A673 (cell line): ENCODE measurements at places on chromosomes 16 and 17.

DNA sequence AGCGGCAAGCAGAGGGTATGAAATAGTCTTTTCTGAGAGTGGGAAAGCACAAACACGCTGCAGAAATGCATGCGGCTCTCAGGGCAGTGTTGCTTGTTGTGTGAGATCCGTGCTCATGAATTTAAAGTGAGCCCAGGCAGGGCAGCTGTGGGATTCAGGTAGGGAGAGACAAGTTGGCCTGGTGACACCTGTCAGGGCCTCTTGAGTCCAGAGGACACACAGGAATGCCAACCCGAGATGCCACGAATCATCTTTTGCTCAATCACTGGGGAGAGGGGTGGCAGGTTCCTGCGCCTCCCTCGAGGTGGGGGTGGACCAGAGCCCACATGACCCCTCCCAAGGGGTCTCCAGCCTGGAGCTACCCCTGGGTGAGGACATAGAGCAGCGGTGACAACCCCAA is 211.9 kb downstream of the GSG1L start:
- DNase-seq = no peak

GRCh38 chr17:75096082-75096625 is 8.4 kb downstream of the SLC16A5 start:
- DNase-seq = no peak

- peak; percentile 24 for DNase-seq
Observed at GRCh38 chr17:6361733-6362132, 73.2 kb downstream of the AIPL1 start.

- DNase-seq = no peak
Observed at GRCh38 chr17:76379275-76379641, 5.2 kb upstream of the SPHK1 start.

DNA sequence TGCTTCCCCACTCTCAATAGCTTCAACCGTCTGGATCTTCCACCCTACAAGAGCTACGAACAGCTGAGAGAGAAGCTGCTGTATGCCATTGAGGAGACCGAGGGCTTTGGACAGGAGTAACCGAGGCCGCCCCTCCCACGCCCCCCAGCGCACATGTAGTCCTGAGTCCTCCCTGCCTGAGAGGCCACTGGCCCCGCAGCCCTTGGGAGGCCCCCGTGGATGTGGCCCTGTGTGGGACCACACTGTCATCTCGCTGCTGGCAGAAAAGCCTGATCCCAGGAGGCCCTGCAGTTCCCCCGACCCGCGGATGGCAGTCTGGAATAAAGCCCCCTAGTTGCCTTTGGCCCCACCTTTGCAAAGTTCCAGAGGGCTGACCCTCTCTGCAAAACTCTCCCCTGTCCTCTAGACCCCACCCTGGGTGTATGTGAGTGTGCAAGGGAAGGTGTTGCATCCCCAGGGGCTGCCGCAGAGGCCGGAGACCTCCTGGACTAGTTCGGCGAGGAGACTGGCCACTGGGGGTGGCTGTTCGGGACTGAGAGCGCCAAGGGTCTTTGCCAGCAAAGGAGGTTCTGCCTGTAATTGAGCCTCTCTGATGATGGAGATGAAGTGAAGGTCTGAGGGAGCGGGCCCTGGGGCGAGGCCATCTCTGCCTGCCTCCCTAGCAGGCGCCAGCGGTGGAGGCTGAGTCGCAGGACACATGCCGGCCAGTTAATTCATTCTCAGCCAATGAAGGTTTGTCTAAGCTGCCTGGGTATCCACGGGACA is 11.1 kb upstream of the CLEC18A start:
- no peak for DNase-seq

DNA sequence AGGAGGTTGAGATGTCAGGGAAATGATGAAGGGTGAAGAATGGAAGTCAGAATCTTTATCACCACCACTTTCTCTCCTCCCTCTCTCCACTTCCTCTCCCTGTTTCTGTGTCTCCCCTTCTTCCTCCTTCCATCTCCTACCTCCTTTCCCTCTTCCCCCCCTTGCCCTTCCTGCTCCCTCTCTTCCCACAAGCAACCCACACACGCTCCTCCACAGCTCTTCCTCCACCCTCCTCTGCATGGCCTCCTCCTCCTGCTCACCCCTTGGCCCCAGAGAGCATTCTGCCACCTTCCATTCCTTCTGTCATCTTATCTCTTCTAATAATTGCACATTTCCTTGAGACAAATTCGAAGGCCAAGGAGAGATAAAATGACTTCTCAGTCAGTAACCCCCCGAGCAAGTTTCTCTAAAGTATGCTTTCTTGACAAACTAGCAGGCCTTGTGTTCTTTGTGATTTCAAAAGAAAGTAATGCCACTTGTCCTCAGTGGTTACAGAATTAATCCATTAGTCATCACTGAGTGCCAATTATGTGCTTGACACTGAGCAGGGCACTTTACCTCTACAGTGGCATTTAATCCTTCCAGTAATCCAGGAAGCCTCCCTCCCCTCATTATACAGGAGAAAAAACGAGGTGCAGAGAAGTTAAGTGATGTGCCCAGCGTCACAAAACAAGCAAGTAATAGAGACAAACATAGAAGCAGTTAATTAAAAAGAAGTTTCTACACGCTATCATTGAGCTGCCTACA is 72.3 kb upstream of the CCL1 start:
- no peak for DNase-seq

GRCh38 chr16:29900102-29900887 is at the start of gene ASPHD1:
Gene ASPHD1 (plus strand): TSS chr16:29900488. CDS start chr16:29900972, 484 bp downstream.
- peak; percentile 76 for DNase-seq

DNA sequence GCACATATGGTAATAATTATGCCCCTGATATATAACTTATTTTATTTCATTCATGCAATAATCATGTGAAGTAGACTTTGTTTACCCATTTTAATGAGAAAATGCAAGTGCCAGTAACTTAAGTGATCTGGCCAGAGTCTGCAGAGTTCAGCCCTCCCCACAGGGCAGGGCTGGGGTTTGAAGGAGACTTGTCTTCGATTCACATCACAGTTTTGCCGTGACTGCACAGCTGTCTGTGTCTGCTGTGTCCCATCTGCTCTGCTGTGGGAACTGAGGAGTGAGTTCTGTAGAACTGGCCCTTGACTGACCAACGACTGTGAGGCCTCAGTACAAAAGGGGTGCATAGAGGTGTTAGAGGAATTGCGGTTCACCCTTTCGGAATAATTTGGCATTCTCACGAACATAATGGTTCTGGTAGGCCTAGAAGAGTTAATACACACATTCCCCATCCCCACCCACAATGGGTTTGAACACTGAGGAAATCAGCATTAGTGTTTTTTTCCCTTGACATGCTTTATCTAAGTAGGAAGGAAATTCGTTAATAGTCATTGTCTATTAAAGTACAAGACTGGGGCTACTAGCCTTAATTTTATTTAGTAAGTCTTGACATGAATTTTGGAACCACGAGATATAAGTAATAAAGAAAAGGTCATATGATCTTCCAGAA is 113.6 kb upstream of the MON1B start:
- no peak for DNase-seq

DNA sequence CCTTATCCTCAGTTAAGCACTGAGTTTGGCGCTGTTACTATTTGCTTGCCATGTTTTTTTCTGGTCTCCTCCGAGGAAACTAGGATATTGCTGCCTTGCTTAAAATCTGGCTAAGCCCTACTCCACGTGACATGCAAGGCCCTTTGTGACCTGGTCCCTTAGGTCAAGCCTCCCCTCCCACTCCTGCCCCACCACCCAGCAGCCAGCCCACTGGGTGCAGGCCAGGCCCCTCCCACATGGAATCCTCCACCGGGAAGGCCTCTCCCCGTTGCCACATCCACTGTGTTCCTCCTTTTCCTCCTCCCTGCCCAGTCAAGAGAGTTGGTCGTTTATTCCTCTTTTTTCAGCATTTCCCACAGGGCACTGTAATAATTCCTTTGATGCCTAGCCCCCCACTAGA is 16.2 kb downstream of the PSMD3 start:
- DNase-seq = no peak

- no peak for DNase-seq
Observed at GRCh38 chr17:17107281-17107680, 65.0 kb downstream of the MPRIP start.

DNA sequence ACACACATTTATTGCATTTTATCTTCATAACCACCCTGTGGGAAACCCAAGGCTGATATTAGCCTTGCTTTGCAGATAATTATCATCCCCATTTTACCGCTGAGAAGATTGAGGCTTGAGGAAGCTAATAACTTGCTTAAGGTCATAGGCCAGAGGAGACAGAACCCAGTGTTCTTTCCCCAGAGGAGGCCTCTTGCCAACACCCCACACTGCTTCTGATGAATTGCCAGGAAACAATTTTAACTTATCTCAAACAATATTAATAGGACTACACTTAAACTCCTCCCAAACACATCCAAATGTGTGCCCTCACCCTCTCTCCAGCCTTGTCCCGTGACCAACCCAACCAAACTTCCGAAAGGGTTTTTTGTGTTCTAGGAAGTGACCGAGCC is 2.1 kb upstream of the SPG7 start:
- no peak for DNase-seq

- no peak for DNase-seq
Observed at GRCh38 chr17:61200339-61200715, 199.3 kb upstream of the TBX2 start.

GRCh38 chr17:75240394-75241142 is 20.8 kb downstream of the GGA3 start:
- DNase-seq = peak; percentile 77

- DNase-seq = no peak
Observed at GRCh38 chr17:60333628-60334031, 58.3 kb downstream of the USP32 start.

- no peak for DNase-seq
Observed at GRCh38 chr16:86814256-86814655, 235.9 kb downstream of the FOXL1 start.

DNA sequence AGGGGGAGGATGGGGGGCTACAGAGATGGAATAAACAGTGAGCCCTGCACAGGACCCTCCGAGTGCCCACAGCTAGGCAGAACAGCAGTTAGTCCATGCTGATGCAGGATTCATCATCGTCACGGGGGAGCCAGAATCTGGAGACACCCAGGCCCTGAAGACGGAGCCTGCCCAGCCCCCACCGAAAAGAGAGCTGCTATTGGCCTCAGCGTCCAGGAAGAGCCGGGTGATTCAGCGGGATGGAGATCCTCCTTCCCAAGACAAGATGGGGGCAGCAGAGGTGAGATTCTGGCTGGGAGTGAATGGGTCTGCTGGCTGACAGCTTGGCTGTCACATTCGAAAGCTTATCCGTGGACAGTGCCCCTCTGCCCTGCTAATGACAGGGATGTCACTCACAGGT is 133.6 kb upstream of the CRHR1 start:
- DNase-seq = no peak

DNA sequence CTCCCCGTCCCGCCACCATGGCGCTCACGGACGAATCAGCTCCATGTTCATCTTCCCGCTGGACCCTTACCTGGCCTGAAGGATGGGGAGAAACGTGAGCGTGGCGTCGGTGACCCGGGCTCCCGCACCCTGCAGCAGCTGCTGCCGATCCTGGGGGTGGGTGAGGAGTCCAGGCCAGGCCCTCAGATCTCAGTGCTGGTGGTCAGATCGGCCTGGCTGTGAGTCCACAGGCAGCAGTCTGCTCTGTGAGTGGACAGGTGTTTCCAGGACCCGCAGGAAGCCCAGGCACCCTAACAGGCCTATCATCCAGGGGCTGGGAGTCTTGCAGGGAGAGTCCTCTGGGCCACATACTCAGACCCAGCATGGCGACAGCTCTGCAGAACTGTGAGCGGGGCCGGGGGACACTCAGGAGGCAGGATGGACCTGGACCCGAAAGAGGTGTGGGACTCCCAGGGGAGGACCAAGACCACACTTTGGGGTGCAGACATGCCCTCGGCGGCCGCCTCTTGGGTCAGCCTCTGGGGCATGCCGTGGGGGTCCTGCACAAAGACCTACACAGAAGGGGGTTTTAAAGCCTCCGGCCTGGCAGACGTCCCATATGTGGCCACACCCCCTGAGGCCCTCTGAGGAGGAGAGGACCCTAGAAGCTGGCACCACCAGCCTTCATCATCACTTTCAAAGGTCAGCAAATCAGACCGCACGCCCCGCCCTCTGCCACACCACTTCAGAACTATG is 27.2 kb upstream of the ZNF469 start:
- DNase-seq = no peak

DNA sequence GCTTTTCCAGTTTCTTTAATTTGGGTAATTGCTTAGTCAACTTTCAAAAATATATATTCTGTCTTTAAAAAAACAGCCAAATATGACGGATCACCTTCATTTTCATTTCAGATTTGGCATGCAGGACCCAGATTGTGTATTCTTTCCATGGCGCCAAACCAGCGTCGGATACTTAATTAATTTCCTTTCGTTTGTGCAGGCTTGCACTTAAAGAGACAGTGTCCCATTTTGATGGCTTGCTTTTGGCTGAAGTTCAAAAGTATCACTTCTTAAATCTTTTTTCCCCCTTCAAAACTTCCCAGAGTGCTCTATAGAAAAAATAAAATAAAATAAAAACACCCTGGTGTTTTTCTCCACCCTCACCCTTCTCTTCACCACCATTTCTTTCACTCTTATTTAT is 394.5 kb upstream of the SOX9 start:
- peak; percentile 50 for DNase-seq

- DNase-seq = no peak
Observed at GRCh38 chr16:56947604-56947995, 14.2 kb upstream of the CETP start.

GRCh38 chr17:30203471-30203981 is 32.0 kb downstream of the SLC6A4 start:
- DNase-seq = no peak

DNA sequence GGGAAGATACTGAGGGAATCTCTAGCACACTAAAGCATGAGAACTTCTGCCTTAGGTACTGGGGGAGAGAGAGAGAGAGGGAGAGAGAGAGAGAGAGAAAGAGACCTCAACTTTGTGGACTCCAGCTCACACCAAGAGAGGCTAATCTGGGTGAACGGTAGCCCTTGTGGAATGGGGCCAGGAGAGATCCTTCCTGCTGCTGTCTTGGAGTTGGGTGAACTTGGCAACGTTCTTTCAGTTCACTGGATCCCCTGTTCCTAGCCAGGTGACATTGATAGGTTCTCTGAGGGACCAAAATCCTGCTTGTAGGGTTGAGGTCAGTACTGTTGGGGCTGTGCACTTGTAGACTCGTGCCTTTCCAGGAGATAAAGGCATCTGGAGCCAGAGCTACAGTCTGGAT is 26.5 kb upstream of the WFIKKN2 start:
- DNase-seq = no peak

DNA sequence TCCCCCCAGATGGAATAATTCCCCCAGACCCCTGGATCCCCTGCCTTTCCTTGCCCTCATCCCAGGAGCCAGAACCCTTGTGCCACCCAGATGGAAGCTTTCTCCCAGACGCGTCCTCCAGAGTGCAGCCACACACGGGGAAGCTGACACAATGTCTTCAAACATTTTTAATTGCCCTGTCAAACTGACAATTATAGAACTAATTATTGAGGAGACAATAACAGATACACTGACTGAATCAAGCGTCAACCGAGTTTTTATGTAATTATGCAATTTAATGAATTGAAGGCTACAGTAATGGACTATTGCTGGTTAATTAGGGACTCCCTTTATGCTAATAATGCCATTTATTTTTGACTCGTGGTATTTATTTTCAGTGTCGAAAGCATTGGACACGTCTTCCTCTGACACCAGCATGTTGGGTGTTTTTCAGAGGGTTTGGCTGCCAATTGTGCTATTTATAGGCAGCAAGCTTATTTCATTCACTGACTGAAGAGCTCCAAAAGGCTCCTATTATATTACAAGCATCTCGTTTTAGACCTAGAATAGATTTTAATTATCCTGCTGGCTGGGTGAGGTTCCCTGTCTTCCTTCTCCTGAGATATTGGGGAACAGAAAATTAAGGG is 298.2 kb upstream of the C16orf82 start:
- no peak for DNase-seq

GRCh38 chr16:2341456-2342447 is 1.2 kb upstream of the ABCA3 start:
- DNase-seq = no peak
